Mammary microvascular endothelial cell (primary cell): ENCODE measurements at places on chromosomes 12 and 14. TPM values are rescaled to one million over a fixed set of nuclear protein-coding genes. Genes with fewer than 3 reads are reported as not detected.

The KRT73 gene
- not detected in 2 replicates for total RNA-seq

The TTC6 gene
- total RNA-seq = not detected in 2 replicates

The KLRC1 gene
- not detected in 2 replicates for total RNA-seq

The NKX2-1 gene
- not detected in 2 replicates for total RNA-seq

The GLI1 gene
- total RNA-seq = not detected in 2 replicates

The SMARCD1 gene
- total RNA-seq = 70.9 and 71.6 TPM in 2 replicates

The ASB2 gene
- 0.10 TPM in 1 of 2 replicates, not detected in the other for total RNA-seq
